ENCODE measurements at places on chromosomes 6 and 20. TPM values are rescaled to one million over a fixed set of nuclear protein-coding genes. Genes with fewer than 3 reads are reported as not detected.

- no peak for DNase-seq
Measured at GRCh38 chr6:157538698-157539097, 157.7 kb downstream of the ZDHHC14 start.

DNA sequence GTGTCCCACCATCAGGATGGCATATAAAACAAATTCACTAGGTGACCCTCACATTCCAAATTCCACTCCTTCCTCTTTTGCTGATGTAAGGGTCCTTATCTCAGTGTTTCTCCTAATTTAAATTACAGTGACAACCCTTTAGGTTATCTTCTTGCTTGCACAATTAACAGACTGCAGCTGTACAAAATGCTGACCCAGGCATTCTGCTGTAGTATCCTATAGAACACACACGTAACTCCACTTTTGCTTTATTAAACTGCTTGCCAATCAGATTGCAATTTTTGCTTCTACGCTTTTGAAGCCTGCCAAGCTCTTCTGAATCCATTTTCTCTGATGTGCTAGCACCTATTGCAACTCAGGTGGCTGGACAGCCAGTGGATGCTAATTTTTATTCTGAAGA lies 950.3 kb downstream of the TFAP2A start:
- DNase-seq: no peak

The HDGFL1 gene
- total RNA-seq: not detected

GRCh38 chr20:59823030-59823423 lies 110.4 kb downstream of the SYCP2 start:
- no peak for DNase-seq

GRCh38 chr6:52839124-52840055 lies 1.2 kb downstream of the GSTA5 start:
- peak; percentile 66 for DNase-seq

- DNase-seq: peak; percentile 77
Measured at GRCh38 chr6:158536084-158536890, 23.6 kb upstream of the TMEM181 start.

The C20orf202 gene
- not detected for total RNA-seq
